Epithelial cell of proximal tubule (primary cell): ENCODE measurements at places on chromosomes 7 and 10. TPM values are rescaled to one million over a fixed set of nuclear protein-coding genes. Genes with fewer than 3 reads are reported as not detected.

- DNase-seq: no peak
Measured at GRCh38 chr7:98227939-98228338, 16.7 kb downstream of the BHLHA15 start.

- DNase-seq: peak; percentile 50
Measured at GRCh38 chr7:38318803-38319416, 45.5 kb upstream of the TARP start.

GRCh38 chr10:25063157-25063556 is 46.7 kb downstream of the THNSL1 start:
- DNase-seq: no peak

DNA sequence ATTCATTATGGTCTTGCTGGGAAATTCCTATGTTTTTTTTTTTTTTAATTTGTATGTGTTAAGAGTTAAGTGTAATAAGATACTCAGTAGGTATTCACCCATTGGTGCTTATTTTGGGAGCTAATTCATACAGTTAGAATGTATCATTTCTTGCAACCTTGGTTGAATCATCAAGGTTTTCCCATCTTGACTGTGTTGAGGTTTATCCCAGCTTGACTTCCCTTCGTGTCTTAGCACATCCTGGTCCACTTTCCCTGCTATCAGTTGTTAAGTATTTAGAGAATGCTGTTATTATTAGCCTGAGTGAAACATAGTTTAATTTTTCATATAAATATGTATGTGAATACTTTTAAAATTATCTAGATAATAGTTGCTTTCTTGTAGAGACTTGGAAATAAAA is 20.8 kb downstream of the RALA start:
- DNase-seq: no peak

DNA sequence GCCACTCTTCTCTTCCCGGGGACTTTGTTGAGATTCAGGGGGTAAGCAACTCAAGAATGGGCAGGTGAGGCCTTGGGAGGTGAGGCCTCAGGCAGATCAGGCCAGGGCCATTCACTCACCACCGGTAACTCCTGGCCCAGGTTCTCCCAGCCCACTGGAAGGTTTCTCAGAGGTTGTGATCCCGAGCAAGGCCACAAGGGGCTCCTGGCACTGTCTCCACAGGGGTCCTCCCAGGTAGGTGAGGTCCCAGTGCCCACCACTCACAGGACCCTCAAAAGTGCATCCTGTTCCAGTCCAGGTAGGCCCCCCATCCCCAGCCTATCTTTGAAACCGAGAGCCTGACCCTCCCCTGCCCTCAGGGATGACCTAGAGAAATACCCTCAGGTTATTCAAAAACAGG is 236.1 kb downstream of the BUB3 start:
- no peak for DNase-seq

- DNase-seq: no peak
Measured at GRCh38 chr10:86793696-86794095, 37.3 kb downstream of the BMPR1A start.

DNA sequence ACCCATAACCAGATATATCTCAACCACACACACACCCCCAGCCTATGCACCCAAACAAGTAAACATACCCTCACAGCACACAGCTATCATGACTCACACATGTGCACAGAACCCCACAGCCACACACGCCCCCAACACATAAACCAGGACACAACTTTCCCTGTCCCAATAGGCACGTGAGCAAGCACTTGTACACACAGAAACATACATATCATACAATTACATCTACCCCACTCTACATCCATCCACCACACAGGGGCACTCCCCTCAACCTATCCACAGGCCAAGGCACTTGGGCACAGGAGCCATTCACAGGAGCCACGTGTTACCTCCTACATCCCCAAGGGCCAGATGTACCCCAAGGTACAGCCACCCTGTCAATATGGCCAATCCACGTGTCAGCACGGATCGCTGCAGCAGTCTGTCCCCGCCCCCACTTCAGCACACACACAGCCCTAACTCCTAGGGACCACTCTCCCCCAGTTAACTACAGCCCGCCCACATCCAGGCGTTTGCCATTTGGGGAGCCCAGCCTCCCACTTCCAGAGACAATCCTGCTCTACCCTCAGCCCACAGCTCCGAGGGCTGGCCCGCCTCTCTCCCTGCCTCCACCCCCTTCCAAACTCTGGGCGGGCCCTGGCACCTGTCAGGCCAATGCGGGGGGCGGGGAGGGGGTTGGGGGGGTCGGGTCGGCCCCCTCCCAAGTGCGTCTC is 163.5 kb downstream of the SH3PXD2A start:
- no peak for DNase-seq

DNA sequence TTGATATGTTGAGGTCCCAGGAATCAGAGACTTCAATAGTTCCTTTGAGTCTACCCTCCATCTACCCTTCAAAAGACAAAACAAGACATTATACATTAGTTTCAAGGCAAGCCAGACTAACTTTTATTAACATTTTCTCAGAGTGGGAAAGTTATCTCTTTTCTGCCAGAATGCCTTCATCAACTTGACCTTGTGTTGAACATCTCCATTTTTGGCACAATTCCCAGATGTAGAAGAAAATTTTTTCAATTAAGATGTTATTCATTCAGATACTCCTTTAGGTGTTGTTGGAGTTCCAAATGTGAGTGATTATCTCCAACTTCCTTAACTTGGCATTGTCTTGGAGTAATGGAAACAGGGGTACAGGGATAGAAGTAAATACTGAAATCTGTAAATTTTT is 59.1 kb downstream of the NRF1 start:
- no peak for DNase-seq

Gene CTTNBP2
- total RNA-seq: 1.8 and 2.0 TPM in 2 replicates

- DNase-seq: no peak
Measured at GRCh38 chr7:21500117-21500832, 42.6 kb upstream of the DNAH11 start.

DNA sequence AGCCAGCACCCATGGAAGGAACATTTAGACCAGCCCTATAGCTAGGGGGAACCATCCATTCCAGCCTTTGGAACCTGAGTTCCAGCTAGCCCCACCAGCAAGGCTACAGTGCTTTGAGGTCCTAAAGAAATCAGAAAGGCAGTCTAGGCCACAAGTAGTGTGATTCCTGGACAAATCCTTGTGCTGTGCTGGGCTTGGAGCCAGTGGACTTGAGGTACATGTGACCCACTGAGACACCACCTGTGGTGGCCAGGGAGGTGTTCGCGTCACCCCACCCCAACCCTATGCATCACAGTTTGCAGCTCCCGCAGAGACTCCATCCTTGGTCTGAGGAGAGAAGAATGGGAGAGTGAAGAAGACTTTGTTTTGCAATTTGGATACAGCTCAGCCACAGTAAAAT is 31.8 kb downstream of the ZNF277 start:
- no peak for DNase-seq

Gene COL28A1
- total RNA-seq: 0.36 and 0.40 TPM in 2 replicates

Gene PBLD
- 1.3 and 1.7 TPM in 2 replicates for total RNA-seq

DNA sequence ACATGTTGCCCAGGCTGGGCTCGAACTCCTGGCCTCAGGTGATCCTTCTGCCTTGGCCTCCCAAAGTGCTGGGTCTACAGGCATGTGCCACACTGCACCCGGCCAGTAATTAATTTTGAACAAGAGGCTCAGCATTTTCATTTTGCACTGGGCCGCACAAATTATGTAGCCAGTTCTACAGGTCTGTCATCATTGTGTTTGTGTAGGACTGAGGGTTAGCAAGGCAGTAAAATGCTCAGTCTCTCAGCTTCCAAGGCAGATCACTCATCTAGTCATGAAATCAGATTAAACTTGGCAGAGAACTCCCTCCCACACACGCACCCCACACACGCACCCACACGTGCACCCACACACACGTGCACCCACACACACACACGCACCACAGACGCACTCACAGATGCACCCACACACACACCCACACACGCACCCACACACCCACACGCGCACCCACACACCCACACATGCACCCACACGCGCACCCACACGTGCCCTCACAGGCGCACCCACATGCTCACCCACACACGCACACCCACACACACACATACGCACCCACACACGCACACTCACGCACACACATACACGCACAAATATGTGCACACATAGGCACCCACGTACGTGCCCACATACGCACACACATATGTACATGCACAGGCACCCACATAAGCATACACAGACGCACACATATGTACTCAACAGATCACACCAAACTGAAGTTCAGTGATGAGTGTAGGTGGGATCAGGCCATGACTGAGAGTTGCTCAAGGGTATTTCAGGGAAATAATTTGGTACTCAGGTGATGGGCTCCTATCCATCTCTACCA is 27.8 kb upstream of the PROSER2 start:
- DNase-seq: no peak

GRCh38 chr7:47170516-47170915 is 411.4 kb downstream of the TNS3 start:
- DNase-seq: no peak

GRCh38 chr10:70504521-70505358 is 26.2 kb downstream of the PALD1 start:
- DNase-seq: no peak

Gene RARRES2
- total RNA-seq: 6.1 and 9.1 TPM in 2 replicates

Gene PRLHR
- not detected in 2 replicates for total RNA-seq

DNA sequence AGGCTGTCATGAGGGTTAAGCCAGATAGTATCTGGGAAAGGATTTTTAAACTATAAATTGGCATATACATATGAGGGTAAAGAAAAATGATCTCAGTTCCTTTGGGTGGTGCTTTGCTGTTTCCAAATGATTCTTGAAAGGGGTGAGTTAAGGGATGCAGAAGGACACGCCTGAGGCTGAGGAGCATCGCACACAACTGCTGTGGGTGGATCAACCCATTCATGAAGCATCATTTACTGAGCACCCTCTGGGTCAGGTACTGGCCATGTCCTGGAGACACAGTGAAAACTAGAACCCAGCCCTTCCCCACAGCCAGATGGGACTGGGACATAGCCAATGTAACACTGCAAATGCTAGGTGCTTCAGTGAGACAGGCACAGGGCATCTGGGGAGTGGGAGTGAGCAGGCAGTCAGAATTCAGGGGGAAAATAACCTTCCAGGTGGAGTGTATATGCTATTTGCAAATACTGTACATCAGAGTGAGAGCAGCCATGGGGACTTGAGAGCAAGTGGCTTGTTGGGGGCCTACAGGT is 112.1 kb downstream of the WDFY4 start:
- DNase-seq: no peak

DNA sequence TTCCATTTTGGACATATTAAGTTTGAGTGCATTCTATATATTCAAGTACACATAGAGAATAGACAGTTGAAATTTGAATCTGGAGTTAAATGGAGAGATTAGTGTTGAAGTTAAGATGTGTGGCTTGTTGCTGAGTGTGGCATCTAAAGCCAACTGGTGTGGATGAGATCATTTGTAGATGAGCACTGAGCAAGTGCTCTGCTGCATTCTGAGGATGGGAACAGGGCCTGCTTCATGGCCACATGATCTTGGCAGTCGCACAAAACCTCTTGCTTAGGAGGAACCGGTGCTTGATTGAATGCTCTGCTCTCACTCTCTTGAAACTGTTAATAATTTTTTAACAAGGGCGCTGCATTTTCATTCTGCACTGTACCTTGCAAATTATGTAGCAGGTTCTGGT is 62.0 kb downstream of the EPDR1 start:
- DNase-seq: peak; percentile 38

GRCh38 chr7:2820508-2820934 is 23.6 kb downstream of the GNA12 start:
- DNase-seq: peak; percentile 86

Gene MICU1
- total RNA-seq: 31.3 and 36.5 TPM in 2 replicates
